ENCODE measurements at places on chromosomes 2 and 18. TPM values are rescaled to one million over a fixed set of nuclear protein-coding genes. Genes with fewer than 3 reads are reported as not detected.

- DNase-seq, result no peak
Observed at GRCh38 chr2:39370101-39370500, 67.0 kb downstream of the MAP4K3 start.

DNA sequence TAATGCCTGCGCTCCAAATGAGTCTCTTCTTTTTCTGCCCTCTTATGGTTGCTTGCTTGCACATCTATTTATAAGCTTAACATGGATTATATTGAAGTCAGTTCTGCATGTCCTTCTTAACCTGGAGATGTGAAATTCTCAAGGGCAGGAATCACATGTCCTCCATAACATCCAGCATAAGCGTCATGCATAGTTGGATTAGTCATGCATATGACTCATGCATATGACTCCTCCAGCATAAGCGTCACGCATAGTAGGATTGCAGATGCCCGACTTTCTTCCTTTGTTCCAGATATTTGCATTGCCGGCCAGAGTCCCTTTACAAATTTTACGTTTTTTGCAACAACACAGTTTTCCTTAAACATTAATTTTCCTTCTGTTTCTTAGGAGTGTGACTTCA is 308.6 kb downstream of the TGIF1 start:
- DNase-seq, result no peak

- no peak for DNase-seq
Observed at GRCh38 chr2:58973811-58974281, 732.7 kb upstream of the FANCL start.

DNA sequence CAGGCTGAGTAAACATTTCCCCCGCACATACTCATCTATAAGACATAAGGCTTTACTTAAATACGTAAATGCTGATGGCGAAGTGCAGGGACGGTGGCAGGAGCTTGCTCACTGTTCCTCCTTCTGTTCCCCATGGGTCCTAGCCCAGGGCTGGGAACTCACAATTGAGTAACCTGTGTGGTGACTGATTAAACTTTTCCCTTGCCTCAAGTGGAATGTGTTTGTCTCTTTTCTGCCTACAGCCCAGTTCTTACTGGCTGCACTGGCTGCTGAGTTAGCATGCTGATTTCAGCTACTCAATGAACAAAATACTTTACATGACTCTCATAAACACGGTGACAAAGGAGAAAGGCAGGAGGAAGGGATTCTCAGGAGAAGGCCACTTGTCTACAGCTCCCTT is 87.3 kb downstream of the MARCO start:
- DNase-seq, result no peak

DNA sequence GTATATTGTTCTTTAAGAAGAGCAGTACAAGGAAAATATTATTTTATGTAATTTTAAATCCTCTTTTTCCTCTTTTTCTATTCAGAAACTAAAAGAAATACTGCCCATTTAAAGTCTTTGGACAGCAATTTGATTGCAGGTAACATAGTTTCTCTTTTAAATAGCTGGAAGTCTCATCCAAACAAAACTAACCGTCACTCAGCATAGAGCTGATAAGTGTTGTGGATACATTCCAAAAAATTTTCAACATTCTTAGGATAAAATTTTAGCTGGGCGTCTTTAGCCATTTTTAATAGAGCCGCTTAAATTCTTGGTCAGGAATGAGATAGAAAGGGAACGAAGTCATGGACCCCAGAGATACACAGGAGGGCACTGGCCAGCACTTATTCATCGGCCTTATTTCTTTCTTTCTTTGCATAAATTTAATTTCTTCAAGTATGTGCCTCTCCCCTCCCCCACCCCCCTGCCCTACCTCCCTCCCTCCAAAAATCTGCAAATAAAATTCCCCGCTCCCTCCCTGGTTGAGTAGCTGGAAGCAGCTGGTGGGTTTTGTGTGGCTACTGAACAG is 81.7 kb downstream of the GBX2 start:
- no peak for DNase-seq

DNA sequence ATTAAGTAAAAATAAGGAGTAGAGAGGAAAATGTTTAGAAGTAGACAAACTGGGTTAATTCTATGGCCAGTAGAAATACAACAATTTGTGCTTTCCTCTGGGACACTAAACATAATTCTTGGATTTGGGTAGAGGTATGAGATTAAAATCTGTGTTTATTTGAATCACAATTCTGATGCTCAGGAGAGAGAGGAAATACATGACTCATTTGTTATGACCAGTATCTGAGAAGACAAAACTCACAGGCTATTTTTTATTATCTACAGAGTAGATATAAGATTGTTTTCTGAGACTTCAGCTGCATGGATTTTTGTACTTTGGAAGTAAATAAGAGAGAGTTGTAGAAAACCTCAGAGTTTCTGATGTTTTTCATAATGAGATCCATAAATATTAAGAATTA is 315.7 kb upstream of the CWC22 start:
- no peak for DNase-seq

DNA sequence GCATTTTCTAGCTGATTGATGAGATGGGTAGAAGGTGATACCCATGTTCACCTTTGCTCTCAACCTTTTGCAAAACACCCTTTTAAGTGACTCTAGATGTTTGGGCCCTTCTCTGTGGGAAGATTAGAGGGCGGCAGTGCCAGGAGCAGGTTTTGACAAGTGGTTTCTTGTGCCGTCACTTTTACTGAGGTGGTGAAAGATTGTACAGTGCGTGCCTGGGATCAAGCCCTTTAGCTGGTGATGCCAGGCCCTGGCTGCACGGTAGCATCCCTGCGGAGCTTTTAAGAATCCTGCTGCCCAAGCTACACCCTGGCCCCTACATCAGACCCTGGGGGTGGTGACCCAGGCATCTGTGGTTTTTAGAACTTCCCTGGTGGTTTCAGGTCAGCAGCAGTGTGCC is 29.1 kb downstream of the MTCL1 start:
- DNase-seq, result no peak

DNA sequence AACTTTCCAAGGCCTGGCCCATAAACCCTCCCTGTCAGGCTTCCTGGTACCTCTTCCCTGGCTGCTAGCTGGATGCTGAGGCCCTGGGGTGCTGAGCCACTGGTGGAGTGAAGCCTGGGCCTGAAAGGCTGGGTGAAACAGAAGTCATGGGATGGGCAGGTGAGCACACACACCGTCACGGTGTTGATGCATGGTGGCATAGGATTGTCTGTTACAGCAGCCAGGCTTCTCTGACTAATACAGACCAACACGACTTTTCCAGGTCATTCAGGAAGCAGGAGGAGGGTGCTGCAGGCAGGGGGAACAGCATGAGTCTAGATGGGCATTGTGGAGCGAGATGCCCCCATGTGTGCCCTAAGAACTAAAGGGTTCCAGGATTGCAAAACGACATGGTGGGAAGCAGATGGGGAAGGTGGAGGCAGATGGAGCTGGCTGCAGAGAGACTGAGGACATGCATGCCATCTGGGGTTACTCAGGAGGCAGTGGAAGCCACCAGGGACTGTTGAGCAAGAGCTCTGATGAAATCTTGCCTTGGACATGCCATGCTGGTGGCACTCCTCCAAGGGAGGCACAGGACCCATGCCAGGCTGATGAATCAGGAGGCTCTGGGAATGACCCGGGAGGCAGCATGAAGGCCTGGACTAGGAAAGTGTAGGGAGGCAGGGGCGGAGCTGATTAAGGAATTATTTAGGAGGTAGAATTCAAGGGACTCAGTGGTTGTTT is 480.9 kb downstream of the TSN start:
- no peak for DNase-seq

DNA sequence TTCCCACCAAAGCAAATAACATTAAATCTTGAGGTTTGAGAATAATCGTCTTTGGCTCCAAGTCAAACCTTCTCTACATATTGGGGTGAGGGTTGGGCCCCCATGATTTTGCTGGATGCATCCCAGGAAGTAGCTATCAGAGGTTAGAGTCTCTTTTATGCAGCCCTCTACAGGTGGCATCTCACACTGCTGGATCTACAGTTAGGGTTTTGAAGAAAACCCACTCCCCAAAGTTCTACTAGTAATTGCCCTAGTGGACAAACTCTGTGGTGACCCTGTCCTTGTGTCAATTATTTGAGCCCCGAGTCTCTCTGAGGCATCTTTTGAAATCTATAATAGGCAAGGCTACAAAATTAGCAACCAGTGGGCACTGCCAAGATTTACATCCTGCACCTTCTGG is 15.0 kb upstream of the REG1A start:
- no peak for DNase-seq

DNA sequence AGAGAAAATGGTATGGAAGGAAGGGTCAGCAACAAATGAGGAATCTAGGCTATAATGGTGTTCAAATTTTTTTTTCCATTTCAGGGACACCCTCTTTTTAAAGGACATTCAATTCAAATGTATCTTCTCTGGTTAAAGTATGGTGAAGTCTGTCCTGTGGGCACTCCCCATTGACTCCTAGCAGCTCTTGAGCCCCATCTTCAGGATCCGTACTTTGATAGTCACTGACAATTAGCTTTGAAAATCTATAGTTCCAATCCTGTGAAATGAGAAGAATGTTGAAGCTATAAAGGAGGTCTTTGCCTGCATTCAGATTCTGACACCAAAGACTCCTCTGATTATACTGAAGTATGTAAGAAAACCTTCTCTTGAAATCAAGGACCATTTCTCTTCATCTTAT is 43.3 kb downstream of the KCNH7 start:
- no peak for DNase-seq

- DNase-seq, result no peak
Observed at GRCh38 chr18:53490019-53490418, 734.5 kb downstream of the MBD2 start.

DNA sequence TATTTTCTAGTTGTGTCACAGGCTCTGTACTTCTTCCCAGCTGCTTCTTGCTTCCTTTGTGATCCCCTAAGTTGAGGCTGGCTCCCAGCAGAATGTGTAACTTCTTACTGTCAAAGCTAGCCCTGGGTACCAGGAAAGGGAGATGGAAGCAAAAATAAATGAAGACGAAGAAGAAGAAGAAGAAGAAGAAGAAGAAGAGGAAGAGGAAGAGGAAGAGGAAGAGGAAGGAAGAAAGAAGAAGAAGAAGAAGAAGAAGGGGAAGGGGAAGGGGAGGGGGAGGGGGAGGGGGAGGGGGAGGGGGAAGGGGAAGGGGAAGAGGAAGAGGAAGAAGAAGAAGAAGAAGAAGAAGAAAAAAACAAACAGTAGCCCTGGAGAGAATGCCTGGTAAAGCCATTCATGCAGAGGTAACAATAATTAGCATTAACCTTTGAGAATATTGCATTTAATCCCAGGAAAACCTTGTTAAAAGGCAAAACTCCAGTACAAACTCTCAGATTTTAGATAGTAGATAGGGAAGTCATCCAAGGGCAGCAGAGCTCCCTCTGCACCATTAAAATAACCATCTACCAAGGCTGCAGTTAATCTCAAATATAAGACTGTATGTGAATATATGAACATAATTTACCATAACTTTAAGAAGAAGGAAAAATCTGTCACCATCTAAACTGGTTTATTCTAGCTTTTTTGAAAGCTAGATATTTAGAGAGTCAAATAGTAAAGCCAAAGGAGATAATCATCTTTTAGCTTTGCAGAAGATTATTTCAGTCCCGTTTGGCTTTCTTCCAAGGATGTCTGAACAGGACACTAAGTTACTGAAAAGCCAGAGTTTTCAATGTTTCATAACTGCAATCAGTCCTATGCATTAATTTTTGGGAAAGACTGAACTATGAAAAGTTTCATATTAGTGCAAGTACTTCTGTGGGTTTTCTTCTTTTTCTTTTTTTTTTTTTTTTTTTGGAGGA is 44.3 kb upstream of the FBXO11 start:
- DNase-seq, result no peak

DNA sequence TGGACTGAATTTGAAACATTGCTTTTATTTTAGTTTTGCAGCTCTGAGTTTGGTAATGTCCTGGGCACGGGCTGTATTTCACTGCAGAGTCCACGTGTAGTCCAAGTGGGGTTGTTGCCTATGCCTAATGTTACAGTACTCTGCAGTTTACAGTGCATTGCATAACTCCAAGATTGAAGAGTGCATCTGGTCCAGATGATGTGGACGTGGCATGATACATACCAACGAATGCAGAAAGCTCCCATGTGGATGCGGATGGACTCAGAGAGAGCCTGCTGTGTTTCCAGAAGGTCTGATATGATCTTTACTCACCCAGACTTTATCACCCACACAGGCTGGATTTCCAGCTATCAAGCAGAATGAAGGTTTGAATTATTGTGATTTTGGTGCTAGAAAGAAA is 44.4 kb upstream of the CCDC68 start:
- DNase-seq, result no peak

Gene IL1R2
- total RNA-seq, result 0.28 TPM

Gene CRYBA2
- total RNA-seq, result not detected

Gene ADD2
- total RNA-seq, result 36.1 TPM

Gene ARHGEF33
- 0.47 TPM for total RNA-seq

Gene FASTKD1
- total RNA-seq, result 58.2 TPM

Gene ABCG8
- total RNA-seq, result not detected

Gene GMPPA
- 31.5 TPM for total RNA-seq

Gene MBD5
- total RNA-seq, result 17.4 TPM
